ENCODE measurements at places on chromosomes 11 and 22. TPM values are rescaled to one million over a fixed set of nuclear protein-coding genes. Genes with fewer than 3 reads are reported as not detected.

DNA sequence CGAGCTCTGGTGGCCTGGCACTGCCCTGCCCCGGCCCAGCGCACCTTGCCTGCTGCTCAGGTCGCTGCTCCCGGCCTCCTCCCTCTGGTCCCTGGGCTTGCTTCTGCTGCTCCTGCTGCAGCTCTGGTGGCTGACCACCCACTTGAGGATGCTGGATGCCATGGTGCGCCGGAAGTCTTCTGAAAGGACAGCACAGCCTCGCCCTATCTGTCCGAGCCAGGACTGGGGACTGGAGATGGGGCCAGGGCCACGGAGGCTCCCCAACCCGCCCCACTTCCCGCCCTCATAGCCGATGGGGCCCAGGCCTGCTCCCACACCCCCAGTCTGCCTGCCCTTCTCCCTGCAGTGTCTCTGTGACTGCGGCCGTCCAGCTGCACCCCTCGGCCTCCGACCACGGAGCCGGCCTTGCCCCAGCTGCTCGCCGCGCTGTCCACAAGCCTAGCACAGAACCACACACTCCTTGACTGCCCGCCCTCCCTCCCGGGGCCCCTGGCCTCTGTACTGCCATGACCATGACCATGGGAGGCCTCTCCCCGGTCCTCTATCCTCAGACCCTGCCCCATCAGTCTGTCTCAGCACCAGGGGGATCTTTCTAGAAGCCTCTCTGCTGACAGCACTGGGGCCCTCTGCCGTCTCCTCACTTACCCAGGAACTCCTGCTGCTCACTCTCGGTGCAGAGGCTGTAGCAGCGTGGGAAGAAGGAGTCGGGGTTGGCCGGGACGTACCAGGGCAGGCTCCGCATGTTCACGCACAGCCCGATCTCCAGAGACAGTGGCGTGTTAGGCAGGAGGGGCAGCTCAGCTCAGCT lies 12.7 kb downstream of the TTLL8 start:
- DNase-seq: no peak

DNA sequence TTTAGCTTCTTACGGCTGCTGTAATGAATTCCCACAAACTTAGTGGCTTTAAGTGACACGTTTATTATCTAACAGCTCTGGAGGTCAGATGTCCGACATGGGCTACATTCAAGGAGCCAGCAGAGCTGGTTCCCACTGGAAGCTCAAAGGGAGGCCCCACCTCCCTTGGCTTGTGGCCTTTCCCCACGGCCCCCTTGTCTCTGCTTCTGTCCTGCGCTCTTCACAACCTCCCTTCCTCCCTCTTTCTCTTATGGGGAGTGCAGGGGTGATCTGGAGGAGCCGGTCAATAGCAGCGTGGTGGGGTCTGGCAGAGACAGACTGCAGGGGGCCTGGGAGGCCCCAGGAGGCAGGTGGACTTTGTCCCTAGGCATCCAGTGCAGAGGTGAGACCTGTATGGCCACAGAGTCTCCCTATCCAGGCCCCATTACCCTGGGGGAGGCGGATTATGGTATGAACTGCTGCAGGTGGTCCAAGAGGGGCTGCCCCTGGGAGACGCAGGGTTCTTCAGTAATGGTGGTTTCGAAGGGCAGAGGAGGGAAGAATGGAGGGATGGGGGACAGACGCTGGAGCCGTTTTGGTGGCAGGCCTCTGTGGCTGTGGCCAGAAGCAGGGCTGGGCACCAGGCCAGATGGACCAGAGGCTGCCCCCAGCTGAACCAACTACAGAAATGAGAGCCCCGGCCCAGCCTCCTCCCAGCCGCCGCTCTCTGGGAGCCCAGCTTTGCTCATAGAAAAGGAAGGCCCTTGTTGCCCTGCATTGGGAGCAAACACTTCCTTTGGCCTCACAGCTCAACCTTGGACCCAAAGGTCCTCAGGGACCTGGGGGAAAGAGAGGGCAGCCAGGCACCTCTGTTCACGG lies 30.7 kb upstream of the KCNQ1OT1 start:
- DNase-seq: no peak

DNA sequence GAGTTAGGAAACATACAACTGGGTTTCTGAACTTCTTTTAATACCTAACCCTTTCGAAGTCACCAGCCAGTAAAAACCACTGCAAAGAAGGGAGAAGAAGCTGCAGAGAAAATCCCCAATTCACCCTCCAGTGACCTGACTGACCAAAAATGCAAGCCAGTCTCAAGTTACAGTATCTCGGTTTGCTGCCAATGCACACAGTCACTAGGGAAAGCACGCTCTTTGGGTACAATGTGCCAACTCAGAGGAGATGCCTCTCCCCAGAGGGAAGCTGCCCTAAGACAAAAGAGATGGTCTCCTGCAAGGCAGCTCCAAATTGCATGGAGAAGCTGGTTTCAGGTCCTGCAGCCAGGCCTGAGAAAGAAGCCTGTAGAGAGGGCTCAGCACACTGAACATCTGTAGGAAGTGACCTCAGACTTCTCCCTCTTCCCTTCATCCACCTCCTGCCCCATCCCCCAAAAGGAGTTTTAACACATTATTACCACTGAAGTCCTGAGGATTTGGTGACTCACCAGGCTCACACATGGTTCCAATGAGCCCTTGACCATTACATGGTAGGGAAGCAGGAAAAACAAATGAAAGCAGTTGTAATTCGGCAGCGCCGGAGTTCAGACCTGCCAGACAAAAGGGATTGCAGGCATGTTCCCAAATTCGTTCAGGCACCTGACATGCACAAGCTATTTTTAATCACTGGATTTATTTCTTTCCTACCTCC lies 90.1 kb downstream of the ETS1 start:
- DNase-seq: peak; percentile 29

- no peak for DNase-seq
These were observed 8.4 kb upstream of the OMP start for GRCh38 chr11:77093987-77094840.

PANX3 gene
- not detected for total RNA-seq

DNA sequence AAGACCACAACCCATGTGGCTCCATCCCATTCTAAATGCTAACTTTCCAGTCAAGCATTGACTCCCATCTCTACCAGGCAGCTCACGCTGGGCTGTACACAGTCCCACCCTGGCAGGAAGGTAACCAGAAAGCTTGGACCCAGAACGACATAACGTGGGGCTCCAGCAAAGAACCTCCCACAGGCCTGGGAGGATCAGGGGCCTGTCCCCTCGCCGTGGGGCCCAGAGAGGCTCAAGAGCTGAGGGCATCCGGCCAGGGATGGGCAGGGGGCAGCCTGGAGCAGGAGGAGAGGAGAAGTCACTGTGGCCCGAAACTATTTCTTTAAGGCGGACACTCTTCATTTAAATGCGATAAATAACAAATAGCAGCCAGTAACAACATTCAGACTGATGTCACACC lies 169.9 kb downstream of the SHANK2 start:
- DNase-seq: no peak

DNA sequence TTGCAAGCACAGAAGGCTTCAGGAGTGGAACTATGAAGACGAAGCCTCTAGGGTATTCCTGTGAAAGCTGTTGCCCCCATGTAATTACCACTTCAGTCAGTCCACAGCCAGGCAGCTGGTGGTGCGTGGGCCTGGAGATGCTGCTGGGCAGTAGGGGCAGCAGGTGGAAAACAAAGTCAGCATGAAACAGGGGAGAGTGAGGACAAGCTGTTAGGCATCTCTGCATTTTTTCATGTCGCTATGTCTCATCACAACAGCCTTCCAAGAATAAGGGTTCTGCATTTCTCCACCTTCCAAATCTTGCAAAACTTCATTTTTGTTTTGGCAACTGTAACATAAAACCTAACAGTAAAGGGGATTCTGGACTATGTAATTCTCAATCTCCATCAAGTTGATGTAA lies 757.5 kb downstream of the NELL1 start:
- DNase-seq: no peak

- no peak for DNase-seq
These were observed 21.7 kb upstream of the SMCO4 start for GRCh38 chr11:93564895-93565294.

DNA sequence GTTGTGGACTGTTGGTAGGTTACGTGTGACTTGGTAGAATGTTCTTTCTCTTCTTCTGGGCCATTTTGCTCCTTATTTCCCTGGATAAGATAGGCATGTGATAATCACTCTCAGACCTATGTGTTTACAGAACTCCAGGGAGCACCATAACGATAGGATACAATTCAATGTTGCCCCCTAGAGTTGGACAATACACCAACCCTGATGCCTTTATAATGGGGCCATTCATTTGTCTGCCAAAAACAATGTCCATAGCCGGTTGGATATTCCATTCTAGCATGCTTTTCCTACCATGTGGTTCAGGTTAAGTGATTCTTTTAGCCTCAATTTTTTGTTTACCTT lies 60.5 kb downstream of the APIP start:
- DNase-seq: no peak

DNA sequence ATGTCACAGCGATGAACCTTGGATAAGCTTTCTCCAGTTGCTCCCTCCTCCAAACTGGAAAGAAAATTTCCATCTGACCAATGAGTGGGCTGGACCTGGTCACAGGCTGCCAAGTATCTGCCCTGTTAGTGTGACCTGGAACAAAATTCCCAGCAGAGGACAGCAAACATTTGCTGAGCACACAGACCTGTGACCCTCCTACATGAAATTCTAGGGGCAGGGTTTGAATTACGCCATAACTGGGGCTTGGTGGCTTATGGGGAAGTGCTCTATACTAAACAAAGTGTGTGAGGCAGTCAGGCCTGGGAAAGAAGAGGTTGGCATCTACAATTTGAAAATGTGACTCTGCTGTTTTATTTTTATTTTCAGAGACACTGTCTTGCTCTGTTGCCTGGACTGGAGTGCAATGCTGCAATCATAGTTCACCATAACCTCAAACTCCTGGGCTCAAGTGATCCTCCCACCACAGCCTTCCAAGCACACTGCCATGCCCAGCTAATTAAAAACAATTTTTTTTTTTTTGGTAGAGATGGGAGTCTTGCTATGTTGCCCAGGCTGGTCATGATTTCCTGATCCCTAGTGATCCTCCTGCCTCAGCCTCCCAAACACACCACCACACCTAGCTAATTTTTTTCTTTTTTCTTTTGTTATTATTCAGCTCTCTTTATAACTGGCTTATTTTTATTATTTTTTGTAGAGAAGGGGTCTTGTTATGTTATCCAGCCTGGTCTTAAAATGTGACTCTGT lies 13.6 kb upstream of the XBP1 start:
- no peak for DNase-seq

DNA sequence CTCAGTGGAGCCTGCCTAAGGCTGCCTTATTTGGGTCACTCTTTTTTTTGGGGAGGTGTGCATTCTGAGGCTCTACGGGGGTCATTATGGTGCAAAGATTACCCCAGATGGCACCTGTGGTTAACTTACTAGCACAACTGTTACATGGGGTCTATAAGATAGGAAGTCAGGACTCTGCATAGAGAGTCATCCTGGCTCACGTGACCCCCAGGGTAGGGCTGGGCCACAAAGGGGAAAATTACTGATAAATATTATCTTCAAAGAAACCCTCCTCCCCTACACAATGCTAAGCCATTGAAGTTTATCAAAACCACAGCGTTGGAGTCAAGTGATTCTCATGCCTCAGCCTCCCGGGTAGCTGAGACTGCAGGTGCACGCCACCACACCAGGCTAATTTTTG lies 397.1 kb downstream of the MN1 start:
- no peak for DNase-seq

GRCh38 chr11:76624500-76625379 lies 45.8 kb downstream of the LRRC32 start:
- DNase-seq: no peak

SMIM35 gene
- not detected for total RNA-seq

GRCh38 chr11:11057472-11057854 lies 199.6 kb upstream of the ZBED5 start:
- no peak for DNase-seq

DNA sequence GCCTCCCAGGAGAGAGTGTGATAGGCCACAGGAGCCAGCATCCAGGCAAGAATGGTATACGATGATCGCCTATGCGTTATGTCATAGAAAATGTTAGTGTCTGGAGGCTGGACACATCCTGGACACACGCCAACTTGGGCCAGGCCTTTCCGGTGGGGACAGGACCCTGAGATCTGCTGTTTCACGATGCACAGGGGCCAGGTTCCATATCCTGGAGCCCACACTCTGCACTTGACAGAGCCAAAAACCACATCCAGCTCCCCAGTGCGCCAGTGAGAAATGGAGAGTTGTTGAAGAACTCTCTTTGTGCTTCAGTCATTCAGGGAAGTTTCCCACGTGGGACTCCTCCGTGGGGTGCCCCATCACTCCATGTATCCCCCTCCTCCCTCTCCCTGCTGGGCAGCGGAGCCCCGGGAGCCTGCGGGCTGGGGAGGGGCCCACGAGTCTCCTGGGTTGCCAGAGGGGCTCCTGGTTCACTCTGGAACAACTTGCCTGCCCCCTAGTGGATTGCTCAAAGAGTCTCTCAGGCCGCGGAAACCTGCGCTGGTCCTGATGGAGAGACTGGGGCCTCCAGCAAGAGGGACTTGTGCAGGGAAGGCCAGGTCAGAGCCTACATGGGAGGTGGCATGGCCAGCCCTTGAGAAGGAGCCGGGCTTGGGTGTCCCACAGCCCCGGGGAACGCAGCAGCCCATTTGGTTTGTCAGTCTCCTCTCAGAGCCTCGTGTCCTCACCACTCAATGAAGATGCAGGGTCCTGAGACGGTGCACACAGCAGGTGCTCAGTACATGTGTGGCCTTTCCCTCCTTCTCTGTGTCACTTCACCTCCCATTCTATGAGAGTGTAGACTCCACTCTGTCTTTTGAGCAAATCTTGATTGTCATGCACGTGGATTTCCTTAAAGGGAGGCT lies 10.2 kb upstream of the LRRC32 start:
- peak; percentile 88 for DNase-seq

GRCh38 chr11:62599901-62600300 lies 1.8 kb downstream of the MTA2 start:
- DNase-seq: no peak

- DNase-seq: no peak
These were observed 48.7 kb upstream of the LIN7C start for GRCh38 chr11:27555264-27555663.

GAS2L1 gene
- 8.0 TPM for total RNA-seq

PIWIL4 gene
- total RNA-seq: not detected
